ENCODE measurements at places on chromosomes 2 and 18. TPM values are rescaled to one million over a fixed set of nuclear protein-coding genes. Genes with fewer than 3 reads are reported as not detected.
A peak's percentile ranks its signal among the peaks of the same experiment; 100 is the strongest.

CERS6 gene
- 39.9 TPM for total RNA-seq

CTNNA2 gene
- not detected for total RNA-seq

DNA sequence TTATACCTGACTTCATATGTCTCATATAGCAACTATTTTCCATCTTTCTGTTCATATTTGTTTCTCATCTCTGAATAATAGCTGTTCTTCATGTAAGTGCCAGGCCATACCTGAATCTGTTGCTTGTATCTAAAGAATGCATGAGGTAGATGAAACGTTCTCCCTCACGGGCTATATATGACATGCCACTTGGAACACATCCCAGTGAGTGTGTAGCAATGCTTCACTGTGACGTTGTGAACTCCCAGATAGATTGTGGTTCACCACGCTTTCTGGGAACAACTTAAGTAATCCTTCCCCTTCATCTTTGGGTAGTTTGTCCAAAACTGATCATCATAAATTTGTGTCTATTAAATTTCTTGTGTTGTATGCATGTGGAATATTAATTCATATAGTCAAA, 60.1 kb downstream of the RDH14 start:
- H3K27ac ChIP-seq, result no peak overlapping the region
- DNase-seq, result no peak
- no peaks in the 10 kb centered on the region for H3K4me1 ChIP-seq
- no peak overlapping the region for H3K4me3 ChIP-seq

GRCh38 chr2:237218756-237219155, 133.1 kb downstream of the COPS8 start:
- DNase-seq, result no peak
- H3K4me3 ChIP-seq, result no peak overlapping the region
- no peak overlapping the region for H3K27ac ChIP-seq
- no peaks in the 10 kb centered on the region for H3K27me3 ChIP-seq

DNA sequence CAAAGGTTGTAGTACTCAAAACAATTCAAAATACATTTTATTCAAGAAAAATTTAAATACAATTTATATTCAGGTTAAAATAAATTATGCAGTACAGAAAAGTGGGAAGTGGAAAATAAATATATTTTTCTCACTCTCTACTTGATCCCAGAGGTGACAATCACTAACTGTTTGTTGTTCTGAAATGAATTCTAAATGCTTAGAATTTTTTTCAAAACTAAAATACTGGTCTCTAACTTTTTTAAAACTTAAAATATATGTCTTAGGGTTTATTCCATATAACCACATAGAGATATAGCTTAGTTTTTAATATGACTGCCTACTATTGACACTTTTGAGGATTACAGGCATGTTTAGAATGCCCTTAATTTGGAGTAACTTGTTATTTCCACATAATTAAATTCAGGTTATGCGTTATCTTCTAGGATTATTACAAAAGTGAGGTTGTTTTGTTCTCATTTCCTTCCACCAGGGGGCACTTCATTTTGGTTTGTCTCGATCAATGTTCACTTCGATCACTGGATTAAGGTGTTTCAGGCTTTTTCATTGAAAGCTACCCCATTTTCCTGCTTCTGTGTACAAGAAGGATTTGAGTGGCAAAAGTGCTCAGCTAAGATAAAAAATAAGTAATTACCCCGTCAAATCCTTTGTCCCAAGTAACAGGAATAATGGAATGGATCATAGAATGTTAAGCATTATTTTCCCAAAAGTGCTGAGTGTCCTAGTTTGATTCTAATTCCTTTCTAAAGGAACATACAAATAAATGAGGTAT, 27.1 kb upstream of the TFPI start:
- H3K27me3 ChIP-seq, result no peaks in the 10 kb centered on the region
- peak overlapping the region; percentile 39 for H3K4me3 ChIP-seq
- peaks cover 32% of the 10 kb centered on the region for H3K4me1 ChIP-seq
- peak overlapping the region; percentile 79 for H3K27ac ChIP-seq
- no peaks in the 10 kb centered on the region for H3K36me3 ChIP-seq
- peak; percentile 58 for DNase-seq

DNA sequence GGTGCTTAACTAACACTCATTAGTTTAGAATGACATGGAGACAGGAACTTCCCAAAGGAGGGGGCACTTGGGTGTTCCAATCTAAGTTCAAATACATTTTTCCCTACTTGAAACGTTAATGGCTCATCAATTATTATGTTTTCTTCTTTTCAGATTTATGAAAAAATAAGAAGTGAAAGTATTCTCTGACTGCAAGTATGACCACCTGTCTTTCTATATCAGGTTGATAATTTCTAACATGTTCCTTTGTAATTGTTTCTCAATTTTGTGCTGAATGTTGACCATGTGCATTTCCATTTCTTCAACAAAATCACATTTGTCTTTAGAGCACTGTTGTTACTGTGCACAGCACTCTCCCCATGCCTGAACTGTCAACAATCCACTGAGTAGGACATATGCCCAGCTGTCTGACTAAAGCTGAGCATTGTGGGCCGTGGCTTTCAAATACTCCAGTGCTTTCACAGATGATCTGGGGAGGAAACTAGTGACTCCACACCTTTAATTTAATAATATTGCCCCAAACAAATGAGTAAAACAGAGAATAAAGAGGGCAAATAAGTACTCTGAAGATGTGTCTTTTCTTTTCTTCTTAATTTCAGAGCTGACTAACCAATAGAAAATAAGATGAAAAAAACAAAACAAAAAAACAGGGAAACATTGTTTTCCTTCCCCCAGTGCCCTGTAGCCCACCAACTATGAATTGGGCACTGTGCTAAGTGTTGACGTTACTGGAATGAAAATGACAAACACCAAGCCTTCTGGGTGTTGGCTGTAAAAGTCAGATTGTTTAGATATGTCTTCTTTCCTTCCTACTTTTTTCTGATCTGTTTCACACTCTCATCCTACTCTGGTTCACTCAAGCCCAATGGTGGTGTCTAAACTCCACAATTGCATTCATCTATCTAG, 16.0 kb downstream of the LANCL1 start:
- H3K4me3 ChIP-seq, result no peak overlapping the region
- H3K27me3 ChIP-seq, result no peaks in the 10 kb centered on the region
- no peak overlapping the region for H3K27ac ChIP-seq
- H3K4me1 ChIP-seq, result no peaks in the 10 kb centered on the region
- DNase-seq, result no peak
- H3K36me3 ChIP-seq, result peaks cover 6% of the 10 kb centered on the region

DNA sequence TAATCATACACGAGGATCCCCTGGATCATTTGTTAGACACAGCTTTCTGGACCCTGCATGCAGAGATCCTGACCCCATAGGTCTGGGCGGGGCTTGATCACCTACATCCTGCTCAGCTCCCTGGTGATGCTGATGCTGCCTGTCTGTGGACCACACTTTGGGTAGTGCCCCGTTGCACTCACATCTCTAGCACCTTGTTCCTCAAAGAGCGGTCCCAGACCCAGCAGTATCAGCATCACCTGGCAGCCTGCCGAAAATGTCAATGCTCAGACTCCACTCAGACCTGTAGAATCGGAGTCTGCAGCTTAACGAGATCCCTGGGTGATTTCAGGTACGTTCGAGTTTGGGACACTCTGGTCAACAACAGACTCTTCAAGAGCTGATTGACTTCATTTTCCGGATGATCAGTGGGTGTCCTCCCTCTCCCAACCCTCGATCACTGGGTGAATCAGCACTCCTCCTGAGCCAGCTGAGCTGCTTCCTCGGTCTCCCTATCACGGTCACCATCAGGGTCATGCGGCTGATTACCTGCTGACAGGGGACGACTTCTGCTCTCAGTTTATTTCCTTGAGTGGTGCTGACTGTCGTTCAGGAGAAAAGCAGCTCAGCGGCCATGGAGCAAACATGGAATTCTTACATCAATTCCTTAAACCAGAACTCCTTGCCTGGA, 150.6 kb upstream of the RAB12 start:
- H3K27me3 ChIP-seq, result peaks cover 82% of the 10 kb centered on the region
- no peaks in the 10 kb centered on the region for H3K4me1 ChIP-seq
- no peaks in the 10 kb centered on the region for H3K36me3 ChIP-seq
- H3K4me3 ChIP-seq, result no peak overlapping the region
